ENCODE measurements at places on chromosomes 7 and 10.

DNA sequence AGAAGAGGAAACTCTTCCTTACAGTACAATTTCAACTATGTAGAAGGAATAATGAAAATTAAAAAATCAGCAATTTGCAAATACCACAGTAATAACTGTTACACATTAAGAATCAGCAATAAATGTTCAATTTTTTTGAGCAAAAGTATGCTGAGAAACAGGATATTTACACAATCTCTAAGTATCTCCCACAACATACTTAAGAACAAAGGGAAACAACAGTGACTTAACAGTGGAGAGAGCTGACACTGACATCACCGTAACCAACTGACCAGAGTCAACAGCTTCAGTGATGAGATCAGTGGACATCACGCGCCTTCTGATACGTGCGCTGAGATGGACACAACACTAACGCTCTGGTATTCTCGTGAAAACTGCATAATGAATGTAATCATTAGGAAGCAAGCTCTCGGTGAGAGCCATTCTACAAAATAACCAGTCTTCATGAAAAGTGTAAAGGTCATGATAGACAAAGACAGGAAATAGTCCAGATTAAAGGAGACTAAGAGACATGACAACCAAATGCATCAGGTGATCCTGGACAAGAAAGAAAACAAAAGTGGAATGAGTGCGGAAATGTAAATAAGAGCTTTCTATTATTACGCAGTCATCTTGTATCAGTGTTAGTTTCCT, 82.6 kb downstream of the PIP4K2A start:
- no peak for DNase-seq

- DNase-seq: no peak
Measured at GRCh38 chr10:95600158-95600557, 39.0 kb upstream of the SORBS1 start.

GRCh38 chr7:128168667-128169210, 72.3 kb upstream of the LEP start:
- DNase-seq: no peak

GRCh38 chr7:67983486-67983885, 986.9 kb downstream of the TYW1 start:
- DNase-seq: no peak

- no peak for DNase-seq
Measured at GRCh38 chr10:124588736-124589490, 127.3 kb downstream of the LHPP start.

GRCh38 chr7:43204081-43204480, 91.6 kb downstream of the HECW1 start:
- no peak for DNase-seq

DNA sequence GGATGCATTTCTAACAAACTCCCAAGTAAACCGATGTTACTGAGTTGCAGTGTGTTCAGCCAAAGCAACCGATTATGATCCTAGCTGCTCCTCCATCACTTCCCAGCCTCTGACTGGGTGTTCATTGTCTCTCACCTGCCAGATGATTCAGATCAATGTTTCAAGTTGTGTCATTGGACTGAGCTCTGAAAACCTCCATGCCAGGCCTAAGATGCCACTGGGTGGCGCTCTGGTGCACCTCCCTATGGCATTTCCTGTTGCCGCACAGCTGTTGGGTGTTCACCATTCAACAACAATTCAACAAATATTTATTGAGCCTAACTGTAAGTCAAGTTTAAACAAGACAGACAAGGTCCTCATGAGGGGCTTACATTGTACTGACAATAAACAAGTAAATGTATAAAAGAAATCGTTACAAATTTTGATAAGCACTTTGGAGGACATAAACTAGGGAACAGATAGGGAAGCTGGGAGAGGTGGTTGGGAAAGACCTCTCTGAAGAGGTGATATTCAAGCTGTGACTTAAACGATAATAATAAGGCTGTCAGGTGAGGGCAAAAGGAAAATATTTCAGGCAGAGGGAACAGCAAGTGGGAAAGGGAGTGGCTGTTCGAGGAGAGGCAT, 22.8 kb downstream of the RGR start:
- peak; percentile 47 for DNase-seq

- DNase-seq: no peak
Measured at GRCh38 chr7:39468808-39469374, 97.3 kb upstream of the YAE1 start.

GRCh38 chr7:89500084-89500483, 654.2 kb upstream of the STEAP1 start:
- no peak for DNase-seq

- no peak for DNase-seq
Measured at GRCh38 chr7:41570766-41571165, 132.1 kb downstream of the INHBA start.

- DNase-seq: no peak
Measured at GRCh38 chr10:110360857-110361474, 56.2 kb upstream of the SMNDC1 start.

- peak; percentile 21 for DNase-seq
Measured at GRCh38 chr10:38054361-38054797, 39.8 kb upstream of the ZNF37A start.

DNA sequence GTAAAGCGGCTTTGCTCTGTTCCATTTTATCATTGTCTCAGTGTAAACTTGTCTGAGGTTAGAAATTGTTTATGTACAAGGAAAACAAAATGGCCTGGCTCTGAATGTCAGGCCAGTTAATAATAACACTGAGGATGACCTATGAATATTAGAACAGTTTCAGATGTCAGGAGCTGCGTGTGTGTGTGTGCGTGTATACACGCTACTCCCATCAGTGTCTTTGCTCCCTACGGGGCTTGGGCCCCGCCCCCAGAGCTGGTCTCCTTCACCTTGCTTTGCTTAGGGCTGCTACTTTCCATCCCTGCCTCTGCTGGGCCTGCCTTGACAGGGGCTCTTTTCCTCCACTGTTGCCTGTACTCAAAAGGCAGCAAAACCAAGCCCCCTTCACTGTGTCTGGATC, 142.3 kb upstream of the BET1 start:
- DNase-seq: no peak

DNA sequence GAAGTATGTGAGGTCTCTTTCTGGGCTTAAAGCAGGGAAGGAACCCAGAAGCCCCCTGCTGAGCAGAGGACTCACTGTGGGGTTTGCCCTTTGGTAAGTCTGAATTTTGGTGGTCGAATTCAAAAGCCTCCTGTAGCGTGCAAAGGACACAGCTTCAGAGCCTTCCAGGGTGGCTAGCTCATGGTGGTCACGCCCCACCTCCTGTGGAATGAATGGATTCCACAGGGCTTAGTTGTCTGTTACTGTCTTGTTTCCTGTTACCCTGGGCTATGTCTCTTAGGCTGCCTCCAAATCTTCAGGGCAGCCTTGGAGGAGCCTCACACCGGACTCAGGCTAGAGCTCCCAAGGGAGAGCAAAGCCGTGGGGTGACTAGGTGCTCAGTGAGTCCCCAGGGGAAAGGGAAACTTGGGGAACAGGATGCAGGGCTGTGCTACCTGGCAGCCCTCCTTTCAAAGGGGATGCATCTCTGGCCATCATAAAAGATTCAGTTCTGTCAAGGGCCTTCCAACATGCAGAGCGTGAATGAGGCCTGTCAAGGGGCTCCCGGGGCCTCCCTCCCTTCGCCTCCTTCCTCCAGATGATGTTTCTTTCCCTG, 211.7 kb downstream of the CCSER2 start:
- peak; percentile 72 for DNase-seq

DNA sequence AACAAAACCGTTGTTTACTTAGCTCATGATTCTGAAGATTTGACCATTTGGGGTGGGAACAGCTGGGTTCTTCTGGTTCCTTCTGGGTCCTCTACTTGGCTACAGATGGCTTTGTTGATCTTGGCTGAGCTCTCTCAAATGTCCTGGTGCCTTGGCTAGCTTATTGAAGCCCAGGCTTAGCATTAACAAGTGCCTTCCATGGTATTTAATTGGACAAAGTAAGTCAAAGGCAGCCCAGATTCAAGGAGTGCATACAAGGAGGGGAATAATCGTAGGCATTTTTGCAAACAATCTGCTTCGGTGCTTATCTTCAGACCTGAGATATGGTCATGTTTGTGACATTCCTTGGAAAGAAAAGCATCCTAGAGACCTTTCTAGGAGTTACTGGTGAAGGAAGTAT, 81.4 kb downstream of the ADCYAP1R1 start:
- DNase-seq: no peak

DNA sequence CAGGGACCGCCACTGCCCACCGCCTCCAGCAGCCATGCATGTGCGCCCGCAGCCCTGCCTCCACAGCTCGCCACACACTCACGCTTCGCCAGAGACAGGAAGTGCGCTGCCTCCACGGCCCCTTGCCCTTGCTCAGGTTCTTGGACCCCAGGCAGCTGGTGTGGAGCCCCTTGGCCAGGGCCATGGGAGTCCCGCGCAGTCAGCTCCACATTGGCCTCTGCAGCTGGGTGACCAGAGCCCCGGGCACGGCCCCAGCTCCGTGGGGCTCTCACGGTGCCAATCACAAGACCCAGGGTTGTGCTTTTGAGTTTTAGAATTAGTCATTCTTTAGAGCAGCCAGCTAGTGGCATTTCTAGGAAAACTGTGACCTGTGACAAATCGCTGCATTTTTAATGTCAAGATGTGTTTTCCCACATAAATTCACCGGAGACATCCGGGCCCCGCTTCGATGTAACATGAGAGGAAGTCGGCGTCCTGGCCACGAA, 4.3 kb upstream of the UTF1 start:
- DNase-seq: no peak

Measured in amniotic stem cell (primary cell).